ENCODE measurements at places on chromosomes 16 and 17. TPM values are rescaled to one million over a fixed set of nuclear protein-coding genes. Genes with fewer than 3 reads are reported as not detected.

MMP15 gene
- total RNA-seq, result 17.4 TPM

GRB7 gene
- 6.9 TPM for total RNA-seq

RGS11 gene
- total RNA-seq, result 4.5 TPM

CDC6 gene
- 58.7 TPM for total RNA-seq

FZD2 gene
- 50.4 TPM for total RNA-seq

HLF gene
- 0.23 TPM for total RNA-seq
